ENCODE measurements at places on chromosomes 3 and 15.

DNA sequence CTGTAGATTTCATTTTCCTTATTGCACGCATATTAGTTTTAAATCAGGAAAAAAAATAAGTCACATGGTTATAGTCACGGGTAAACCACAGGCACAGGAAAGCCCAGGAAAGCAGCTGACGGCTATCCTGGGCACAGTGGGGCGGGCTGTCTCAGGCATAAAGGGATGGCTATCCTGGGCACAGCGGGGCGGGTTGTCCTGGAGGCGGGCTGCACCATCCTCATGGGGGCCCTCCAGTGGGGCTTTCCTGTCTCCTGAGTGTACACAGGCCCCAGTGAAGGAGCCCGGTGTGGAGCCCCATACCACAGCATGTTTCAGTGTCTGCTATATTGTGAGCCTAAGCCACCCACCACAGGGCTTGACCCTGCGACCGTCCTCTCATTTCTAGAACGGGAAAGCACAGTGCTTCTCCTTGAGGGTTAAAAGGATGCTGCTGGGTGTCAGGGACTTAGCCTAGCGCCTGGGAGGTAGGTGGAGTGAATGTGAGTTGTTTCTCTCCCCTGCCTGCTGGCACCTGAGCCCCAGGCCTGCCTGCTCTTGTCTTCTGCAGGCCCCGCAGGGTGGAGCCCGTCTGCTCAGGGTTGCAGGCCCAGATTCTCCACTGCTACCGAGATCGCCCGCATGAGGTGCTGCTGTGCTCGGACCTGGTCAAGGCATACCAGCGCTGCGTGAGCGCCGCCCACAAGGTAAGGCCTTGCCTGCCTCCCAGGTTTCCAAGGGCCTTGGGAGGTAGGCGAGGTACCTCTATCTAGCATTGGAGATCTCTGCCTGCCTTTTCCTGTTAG lies 25.9 kb upstream of the PLXNA1 start:
- no peak for DNase-seq

DNA sequence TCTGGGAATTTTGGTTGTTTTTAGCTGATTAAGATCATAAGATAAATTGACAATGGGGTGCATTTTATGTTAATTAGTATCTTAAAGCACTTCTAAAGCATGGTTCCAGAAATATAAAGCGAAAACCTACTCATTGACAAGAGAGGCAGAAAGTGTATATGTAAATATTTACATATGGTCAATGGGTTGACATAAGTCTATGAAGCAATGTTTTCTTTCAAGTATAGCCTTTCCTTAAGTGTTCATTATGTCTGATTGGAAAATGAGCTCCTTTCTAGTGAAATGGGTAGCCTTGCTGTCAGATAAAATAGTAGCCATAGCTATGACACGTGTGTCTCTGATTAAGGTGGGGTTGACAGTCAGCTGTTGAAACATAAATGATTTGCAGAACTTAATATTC lies 365.2 kb upstream of the AGTR1 start:
- DNase-seq = no peak

DNA sequence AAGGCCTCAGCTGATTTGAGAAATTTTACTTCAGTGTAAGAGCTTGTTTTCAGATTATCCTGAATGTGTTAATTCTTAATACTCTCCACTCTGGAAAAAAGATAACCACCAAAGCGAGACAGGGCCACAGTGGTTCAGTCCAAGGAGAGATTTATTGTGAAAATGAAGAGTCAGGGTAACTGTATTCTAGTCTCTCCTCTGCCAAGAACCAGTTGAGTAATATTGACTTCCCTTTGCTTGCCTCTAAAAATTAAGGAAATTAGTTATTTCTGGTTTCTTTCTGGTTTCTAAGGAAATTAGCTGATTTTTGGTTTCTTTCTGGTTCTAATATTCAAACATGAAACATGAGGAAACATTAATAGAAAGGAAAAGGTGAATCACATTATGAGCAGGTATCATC lies 34.9 kb downstream of the PPP1R2 start:
- DNase-seq = no peak

- DNase-seq = no peak
These were observed 218.5 kb upstream of the PRICKLE2 start for GRCh38 chr3:64443546-64444381.

Measured in stimulated activated CD8-positive, alpha-beta memory T cell treated with anti-CD3 and anti-CD28 coated beads, Interleukin-4, amount 100 ng/mL, for 4 hours (primary cell).